Femur (tissue), 1 donor: ENCODE measurements at places on chromosomes 5 and 9.
A peak's percentile ranks its signal among the peaks of the same experiment; 100 is the strongest.

DNA sequence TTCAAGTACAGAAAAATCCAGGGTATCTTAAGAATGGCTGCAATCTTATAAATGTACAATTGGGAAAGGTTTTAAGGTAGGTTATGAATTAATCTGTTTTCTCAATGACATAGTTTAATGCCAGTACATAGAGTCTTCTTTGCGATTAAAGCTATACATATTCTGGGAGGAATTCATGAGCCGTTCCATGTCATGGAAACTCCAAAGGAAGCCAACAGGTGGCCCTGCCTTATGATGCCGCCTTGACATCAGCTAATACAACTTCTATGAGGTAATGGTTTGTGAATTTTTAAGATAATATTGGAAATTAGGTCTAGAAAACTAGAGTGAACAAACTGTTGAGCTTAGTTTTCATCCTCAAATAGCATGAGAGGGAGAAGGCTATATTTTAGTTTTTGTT, 713.4 kb downstream of the EFNA5 start:
- no peak for DNase-seq

GRCh38 chr9:129880654-129881546, 45.6 kb downstream of the USP20 start:
- peak; percentile 87 for DNase-seq

DNA sequence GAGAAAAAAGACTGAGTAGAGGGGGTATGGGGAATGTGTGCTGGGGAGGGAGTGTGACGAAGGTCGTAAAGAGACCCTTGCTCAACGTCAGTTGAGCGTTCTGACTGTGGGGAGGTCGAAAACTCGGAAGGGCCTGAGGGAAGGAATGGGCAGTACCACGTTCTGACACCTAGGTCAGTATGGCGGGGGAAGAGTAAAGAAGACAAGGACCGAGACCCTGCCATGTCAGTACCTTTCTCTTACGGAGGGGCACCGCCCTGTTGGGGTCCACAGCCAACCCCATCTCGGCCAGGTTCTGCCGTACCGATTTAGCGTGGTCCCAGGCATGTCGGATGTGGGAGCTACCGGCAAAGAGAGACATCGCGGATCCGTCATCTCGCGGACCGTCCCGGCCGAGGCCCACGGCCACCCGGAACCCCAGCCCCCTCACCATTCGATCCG, 375 bp downstream of the NOP16 start:
- DNase-seq = no peak

DNA sequence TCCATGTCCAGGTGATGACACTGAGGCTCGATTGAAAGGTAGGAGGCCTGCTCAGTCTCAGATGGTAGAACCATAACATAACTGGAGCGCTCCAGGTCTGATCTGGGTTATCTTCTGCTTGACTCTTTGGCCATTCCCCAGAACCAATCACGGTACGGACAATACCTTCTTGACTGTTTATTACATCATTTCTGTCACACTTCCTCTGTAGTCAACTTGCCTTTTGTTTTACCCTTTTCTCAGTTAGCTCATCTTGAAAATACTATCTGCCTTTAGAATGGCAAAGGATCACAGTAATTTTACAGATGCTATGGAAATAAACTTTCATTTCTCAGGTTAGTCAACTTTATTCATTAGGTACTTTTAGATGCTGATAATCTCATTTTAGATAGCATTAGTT, 22.4 kb downstream of the GLRA1 start:
- DNase-seq = no peak
